Immature natural killer cell (primary cell): ENCODE measurements at places on chromosomes 16 and 17.

DNA sequence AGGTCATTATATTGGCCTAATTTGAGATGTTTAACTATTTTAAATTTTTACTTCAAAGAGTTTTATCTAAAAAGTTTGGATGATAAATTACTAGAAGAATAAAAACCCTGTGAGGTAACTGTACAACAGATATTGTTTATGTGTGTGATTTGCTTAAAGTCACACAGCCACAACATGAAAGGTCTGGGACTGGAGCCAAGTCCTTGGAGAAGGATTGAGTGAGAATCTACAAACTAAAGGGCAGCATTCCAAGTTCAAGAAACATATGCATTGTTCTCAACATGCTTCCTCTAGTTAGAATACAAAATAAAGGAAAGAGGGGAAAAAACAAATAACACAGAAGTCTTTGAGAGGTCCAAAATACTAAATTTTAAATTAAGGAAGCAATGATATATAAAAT is 131.5 kb upstream of the MON1B start:
- DNase-seq: no peak

DNA sequence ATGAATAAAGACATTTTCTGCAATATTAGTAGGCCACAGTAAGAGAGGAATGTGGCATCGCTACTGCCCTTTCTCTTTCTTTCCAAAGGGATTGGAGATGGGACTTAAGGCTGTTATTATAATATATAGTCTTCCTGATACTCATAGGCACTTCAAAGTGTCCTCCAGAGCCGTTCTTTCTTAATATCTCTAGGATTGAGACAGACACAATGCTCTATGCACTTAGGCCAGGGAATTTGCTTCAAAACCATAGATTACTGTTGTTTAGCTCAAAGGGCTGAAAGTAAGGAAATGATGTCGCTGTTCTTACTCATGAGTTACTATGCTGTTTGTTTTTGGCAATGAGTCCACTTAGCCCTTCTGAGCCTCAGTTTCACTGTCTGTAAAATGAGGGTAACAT is 590.5 kb downstream of the CDH11 start:
- no peak for DNase-seq

DNA sequence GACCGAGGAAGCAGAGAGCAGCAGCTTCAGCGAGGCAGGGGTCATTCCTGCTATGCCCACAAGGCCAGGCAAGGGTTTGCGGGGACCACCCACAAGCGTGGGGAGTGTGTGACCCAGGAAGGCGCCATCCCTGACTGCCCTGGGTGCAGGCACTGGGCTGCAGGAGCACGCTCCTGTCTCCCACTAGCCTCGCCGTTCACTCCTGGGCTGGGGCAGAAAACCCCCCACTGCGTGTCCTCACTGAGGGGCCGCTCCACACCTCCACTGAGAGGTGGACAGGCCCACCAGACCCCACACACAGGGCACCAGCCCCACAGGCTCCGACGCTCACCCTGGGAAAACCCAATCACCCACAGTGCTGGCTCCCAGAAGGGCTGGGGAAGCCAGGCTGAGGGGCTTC is 56.1 kb downstream of the KLHDC4 start:
- no peak for DNase-seq

- DNase-seq: no peak
Observed at GRCh38 chr17:1462164-1463112, 6.4 kb upstream of the CRK start.

DNA sequence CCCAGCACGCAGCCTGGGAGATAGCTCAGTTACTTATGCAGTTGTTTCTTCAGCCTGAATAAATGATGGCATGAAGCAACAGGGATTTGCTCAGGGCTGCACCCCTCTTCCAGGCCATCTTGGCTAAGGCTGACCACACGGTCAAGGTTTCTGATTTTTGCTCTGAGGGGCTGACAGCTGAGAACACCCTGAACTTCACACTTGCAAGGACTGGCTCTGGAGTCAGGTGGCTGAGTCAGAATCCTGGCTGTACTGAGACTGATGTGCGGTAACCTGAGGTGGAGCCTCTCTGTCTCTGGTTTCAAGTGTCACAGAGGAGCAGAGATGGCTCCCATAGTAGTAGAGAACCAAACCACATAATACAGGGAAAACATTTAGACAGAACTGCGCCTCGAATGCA is 4.8 kb downstream of the MTHFSD start:
- DNase-seq: no peak

DNA sequence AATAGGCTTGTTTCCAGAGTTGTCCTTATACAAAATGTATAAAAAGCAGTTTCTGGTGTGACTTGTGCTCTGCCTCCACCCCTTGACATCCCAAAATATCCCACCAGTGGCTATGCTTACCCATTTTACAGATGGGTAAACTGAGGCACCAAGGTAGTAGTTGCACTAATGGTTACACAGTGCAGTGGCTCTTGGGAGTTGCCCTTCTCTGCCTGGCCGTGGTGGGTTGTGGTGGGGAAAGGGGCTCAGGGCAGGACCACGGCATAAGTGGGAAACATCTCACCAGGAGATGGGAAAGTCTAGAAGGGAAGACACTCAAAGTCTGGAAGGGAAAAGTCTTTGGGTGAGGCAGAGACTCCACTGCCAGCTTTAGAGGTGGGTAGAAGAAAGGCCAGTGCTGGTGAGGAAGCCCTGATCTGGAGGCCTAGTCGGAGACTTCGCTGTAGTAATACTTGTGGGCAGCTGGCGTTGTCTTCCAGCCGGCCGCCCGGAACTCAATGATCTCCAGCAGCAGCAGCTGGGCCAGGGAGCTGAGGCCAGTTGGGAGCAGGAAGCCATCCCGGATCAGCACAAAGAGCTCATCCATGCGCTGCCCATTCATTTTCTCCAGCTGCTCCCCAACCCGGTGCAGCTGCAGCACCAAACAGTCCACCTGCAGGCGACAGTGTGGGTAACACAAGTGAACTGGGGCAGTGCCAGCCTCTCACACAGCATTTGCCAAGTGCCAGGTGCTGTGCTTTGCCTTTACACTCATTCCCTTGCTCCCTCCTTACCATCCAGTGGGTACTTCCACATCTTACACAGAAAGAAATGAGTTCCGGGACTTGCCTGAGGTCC is 4.5 kb downstream of the MIF4GD start:
- DNase-seq: no peak

GRCh38 chr17:39573447-39574298 is 34.0 kb downstream of the NEUROD2 start:
- peak; percentile 24 for DNase-seq

- no peak for DNase-seq
Observed at GRCh38 chr17:48100591-48101011, 677 bp downstream of the CBX1 start.

DNA sequence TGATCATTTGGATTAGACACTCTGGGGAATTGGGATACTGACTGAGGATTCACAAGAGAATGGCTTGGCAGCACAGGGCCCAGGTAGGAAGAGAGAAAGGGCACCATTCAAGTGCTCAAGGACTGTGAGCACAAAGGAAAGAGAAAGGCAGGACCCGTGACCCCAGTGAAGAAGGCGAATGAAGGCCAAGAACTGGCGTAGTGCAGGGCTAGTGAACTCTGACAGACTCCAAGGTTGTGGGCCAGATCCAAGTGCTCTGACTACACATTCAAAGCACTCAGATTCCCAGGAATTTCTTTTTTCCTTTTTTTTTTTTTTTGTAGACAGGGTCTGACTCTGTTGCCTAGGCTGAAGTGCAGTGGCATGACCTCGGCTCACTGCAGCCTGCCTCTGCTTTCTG is 5.0 kb downstream of the GTF3C1 start:
- no peak for DNase-seq

DNA sequence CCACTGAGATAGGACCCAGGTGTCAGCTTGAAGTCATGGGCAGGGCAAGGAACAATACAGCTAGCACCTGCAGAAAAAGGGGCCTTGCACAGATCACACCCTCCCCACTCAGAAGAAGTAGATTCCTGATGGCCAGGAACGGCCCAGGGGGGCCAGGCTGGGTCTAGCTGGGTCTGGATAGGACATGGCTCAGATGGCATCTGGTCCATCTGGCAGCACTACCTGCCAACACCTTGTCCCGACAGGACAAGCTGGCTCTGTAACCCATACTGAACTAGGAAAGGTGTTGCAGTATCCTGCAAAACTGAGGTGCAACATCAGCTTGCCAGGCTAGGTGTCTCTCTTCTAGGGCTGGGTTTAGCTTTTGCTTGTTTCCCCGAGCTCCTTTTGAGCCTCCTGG is 38.9 kb upstream of the GFOD2 start:
- DNase-seq: no peak

DNA sequence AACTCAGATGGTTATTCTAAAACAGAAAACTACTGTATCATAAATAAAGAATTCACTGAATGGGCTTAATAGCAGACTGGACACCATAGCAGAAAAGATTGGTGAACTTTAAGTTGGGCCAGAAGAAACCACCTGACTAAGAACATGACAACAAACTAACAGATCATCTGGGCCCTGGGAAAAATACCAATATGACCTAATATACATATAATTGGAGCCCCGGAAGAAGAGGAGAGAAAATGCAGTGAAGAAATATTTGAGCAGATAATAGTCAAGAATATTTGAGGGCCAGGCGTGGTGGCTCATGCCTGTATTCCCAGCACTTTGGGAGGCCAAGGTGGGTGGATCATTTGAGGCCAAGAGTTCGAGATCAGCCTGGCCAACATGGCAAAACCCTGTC is 25.5 kb upstream of the SDK2 start:
- DNase-seq: no peak

- DNase-seq: no peak
Observed at GRCh38 chr16:11471548-11471947, 115.2 kb downstream of the LITAF start.

- no peak for DNase-seq
Observed at GRCh38 chr17:70089513-70090148, 14.6 kb downstream of the KCNJ16 start.
